GM06990 (cell line): ENCODE measurements at places on chromosomes 7 and 10.

GRCh38 chr7:100825215-100825671 lies 2.1 kb downstream of the EPHB4 start:
- DNase-seq: no peak

GRCh38 chr7:35646289-35647023 lies 48.5 kb downstream of the HERPUD2 start:
- no peak for DNase-seq

DNA sequence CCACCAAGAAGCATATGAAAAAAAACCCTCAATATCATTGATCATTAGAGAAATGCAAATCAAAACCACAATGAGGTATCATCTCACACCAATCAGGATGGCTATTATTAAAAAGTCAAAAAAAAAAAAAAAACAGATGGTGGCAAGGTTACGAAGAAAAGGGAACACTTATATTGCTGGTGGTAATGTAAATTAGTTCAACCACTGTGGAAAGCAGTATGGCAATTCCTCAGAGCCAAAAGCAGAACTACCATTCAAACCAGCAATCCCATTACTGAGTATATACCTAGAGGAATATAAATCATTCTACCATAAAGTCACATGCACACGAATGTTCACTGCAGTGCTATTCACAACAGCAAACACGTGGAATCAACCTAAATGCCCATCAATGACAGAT lies 46.0 kb downstream of the CNOT4 start:
- no peak for DNase-seq

GRCh38 chr10:111455776-111456426 lies 379.1 kb downstream of the ADRA2A start:
- DNase-seq: no peak

DNA sequence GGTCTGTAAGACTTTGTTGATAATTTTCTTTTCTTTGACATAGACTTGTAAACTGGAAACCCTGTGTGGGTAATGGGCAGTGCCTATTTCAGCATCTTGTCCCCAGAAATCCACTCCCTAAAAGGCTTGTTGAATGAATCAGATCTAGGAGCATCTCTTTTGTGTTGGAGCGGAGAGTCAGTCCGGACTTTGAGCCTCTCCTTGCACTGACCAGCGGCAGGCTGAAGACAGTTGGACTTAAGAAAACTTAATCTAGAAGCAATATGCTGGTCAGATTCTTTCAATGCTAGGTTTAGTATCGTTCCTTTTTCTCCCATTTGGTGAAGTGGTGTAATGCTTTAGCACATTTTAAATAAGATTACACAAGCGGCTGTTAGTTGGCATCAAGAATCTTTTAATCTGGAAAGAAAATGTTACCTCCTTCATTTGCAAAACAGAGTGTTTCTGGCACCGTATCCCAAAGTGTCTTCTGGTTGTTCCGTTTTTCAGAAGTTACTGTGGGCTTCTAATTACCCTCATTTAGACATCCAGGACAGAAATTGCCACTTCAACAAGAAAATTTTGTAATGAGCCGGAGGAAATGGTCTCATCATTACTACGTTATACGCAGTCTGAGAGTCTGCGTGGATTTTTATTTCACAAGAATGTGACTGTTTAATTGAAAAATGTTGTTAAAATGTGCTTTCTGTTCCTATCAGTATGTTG lies 74.7 kb downstream of the CUX1 start:
- no peak for DNase-seq

GRCh38 chr10:43206391-43207235 lies 60.3 kb downstream of the RASGEF1A start:
- no peak for DNase-seq

DNA sequence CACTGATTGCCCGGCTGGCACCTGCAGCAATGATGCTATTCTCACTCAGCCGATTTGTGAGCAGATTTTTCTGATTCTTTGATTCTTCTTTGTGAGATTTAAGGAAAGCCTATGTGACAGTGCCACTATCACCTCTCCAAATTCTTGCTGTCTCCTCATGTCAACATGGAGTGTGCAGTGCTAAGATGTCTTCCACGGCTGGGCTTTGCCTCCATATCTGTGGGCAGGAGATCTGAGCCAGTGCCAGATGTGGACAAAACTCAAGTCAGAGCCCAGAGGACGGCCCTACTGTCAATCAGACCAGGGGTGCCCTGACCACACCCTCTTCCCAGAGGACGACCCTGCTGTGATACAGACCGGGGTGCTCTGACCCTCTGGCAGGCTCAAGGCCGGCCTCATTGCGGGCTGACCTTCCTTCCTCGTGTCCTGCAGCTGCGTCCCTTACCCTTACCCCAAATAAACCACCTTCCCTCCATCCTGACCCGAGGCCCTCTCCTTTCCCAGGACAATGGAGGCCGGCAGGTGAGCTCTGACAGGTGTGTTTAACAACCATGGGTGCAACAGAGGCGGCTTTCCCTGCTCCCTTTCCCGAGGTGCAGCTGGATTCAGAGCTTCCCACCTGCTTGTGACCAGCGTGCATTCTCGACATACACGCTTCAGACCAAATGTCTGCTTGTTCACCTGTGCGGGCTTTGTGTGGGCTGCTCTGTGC lies 221.4 kb downstream of the ADARB2 start:
- no peak for DNase-seq

- DNase-seq: no peak
These were observed 4.5 kb downstream of the STAM start for GRCh38 chr10:17648243-17649035.

DNA sequence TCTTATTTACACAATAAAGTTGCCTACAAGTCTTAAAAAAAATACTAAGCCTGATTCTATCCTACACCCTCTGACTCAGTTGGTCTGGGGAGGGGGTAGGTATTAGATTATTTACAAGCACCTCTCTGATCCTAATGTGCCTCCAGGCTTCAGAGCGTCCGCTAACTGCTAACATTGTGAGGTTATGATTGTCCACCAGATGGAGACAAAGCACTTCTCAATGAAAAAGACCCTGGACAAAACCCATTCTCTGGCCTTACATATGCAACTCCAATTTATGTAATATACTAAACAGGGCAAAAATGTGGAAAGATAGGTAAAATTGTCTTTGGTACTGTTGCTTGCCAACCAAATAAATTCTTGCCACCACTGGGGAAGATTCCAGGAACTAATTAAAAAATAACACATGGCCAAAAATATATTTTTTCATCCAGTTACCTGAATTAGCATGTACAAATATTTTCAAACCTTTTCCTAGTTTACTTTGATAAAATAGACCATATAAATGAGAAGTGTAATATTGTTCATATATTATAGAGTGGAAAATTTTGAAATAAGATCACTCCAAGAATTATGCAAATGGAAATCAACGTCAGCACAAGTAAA lies 92.4 kb downstream of the KIF20B start:
- peak; percentile 33 for DNase-seq

- no peak for DNase-seq
These were observed 197.8 kb upstream of the TMEM72 start for GRCh38 chr10:44713307-44713706.

DNA sequence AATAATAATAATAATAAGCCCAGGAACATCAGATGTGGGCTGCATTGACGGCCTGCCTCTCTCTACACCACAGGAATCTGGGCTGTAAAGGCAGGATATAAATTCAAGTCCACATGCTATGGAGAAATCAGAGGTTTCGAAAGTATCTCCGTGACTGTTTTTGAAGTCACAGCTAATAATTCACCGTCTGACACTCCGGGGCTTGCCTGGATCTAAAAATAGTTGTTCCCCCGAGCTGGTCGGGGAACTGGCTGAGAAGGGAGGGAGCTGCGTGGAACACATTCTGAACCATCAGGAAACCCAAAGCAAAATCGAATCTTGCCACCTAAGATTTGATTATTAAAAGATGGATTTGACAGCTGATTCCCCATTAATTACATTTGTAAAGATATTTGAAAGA lies 35.4 kb downstream of the KLF6 start:
- DNase-seq: no peak

- DNase-seq: no peak
These were observed 21.1 kb upstream of the HBP1 start for GRCh38 chr7:107147464-107148393.

DNA sequence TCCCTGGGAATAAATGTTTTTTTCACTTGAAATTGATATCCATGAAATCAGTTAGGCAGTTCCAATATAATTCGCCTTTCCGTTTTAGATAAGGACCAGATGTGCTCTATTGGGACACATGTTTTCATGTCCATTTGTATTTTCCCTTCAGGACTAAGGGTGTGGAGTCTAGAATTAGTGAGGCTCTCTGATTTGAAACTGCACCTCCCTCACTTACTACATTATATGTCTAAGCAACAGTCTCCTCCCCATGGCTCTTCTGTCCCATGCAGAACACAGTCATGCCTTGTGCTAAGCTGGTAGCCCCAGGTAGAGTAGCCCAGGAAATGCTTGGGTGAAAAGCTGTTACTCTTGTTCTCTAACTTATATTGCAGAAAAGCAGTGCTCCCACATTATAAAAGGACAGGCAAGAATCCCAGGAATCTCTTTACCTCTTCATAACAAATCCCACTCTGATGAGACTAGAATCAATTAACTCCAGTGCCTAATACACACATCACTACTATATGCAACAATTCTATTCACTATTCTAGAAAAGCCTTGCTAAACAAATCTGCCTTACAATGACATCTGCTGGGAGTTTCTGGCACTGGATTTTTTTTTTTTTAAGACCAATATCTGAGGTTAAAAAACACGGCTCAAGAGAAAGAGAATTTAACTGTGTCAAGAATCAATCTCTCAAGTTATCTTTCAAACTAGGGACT lies 293.9 kb downstream of the SNX13 start:
- DNase-seq: no peak

- DNase-seq: no peak
These were observed 11.8 kb downstream of the AVPI1 start for GRCh38 chr10:97675222-97675621.

DNA sequence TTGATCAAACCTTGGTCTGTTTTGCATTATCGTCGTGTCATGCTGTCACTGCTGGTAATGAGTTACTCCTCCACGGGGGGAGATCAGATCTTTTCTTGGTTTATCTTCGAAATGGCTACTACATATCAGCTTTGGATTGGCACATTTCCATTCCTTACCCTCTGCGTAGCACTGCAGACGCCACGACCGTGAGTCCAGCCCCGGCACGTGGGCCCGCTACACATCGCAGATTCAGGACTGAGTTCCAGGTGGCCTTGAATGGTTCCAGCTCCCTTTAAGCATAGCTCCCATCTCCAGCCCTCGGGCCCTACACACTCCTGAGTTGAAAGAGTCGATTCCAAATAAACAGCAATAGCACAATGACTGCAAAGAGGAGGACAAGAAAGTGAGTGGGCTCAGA lies 238.6 kb upstream of the PFKP start:
- DNase-seq: no peak

GRCh38 chr7:47809387-47809786 lies 138.9 kb downstream of the PKD1L1 start:
- no peak for DNase-seq

GRCh38 chr7:57385668-57386067 lies 64.3 kb upstream of the ZNF716 start:
- no peak for DNase-seq

DNA sequence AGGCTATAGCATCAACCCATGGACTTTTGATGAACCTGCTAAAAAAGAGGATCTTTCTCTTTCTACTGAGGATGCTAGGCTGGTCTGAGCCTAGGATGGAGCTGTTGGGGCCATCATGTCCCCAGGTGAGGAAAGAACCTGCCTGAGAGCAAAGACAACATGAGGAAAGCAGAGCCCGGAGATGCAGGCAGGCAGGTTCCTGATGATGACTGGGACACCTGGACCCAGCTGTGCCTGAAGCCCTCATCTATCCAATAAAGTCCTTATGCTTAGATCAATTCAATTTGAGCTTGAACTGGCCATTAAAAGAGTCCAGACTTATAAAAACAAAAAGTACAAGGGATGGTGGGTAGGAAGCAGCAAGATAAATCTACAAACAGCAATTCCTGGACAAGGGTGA lies 48.9 kb downstream of the KIFBP start:
- DNase-seq: no peak

DNA sequence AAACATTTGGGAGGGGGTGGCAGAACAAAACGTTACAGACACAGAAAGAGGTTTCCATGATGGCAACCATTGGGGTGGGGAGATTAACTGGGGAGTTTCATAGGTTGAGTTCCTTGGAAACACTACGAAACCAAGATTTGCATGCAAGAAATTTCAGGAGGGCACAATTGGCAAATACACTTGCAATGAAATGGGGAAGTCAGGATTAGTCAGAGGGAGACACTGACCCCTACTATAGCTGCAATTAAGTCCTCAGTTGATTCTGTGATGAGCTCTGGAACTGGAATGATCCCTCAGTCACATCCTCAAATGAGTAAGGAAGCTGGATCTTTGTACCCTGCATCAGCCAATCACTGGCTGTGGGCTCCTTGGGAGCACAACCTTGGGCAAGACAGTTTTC lies 22.1 kb downstream of the CPEB3 start:
- no peak for DNase-seq

DNA sequence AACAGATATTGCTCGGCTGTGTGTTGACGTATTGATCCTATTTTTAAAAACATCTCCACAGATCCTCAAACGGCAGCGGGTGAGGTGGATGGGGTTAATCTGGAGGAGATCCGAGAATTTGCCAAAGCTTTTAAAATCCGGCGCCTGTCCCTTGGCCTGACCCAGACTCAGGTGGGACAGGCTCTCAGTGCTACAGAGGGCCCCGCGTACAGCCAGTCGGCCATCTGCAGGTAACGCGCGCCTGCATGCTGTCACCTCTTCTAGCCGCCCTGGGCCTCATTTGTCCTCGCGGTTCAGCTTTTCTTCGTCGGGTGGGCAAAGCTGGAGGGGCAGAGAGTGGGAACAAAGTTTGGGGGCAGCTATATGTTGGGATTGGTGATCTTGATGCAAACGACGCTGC lies 105.7 kb upstream of the YAE1 start:
- no peak for DNase-seq

- no peak for DNase-seq
These were observed 62.5 kb downstream of the BPGM start for GRCh38 chr7:134709197-134709596.

- no peak for DNase-seq
These were observed 163.1 kb downstream of the PRKCQ start for GRCh38 chr10:6416892-6417512.

GRCh38 chr7:16204953-16205352 lies 216.4 kb downstream of the CRPPA start:
- no peak for DNase-seq

GRCh38 chr10:129622736-129623135 lies 155.7 kb downstream of the MGMT start:
- no peak for DNase-seq

GRCh38 chr7:119936836-119937235 lies 336.1 kb upstream of the KCND2 start:
- no peak for DNase-seq

DNA sequence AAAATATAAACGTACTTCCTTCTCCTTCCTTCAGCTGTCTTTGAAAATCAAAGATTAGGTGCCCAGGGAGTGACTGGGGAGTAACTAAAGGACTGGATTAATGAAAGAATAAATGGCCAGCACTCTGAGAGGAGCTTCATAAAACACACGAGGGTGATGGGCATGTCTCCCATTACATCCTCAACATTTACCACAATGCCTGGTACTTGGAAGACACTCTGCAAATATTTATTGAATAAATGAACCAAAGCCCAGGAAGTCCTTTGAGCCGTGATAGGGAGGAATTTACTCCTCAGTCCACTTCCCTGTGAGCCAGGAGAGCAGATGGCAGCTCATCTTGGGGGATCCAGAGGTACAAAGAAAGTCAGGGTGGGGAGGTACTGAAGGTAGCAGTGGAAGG lies 96.3 kb downstream of the RAB11FIP2 start:
- DNase-seq: no peak

- DNase-seq: no peak
These were observed 112.7 kb upstream of the BTBD16 start for GRCh38 chr10:122158362-122158761.
